T-helper 2 cell (primary cell): ENCODE measurements at places on chromosomes 2 and 18.

DNA sequence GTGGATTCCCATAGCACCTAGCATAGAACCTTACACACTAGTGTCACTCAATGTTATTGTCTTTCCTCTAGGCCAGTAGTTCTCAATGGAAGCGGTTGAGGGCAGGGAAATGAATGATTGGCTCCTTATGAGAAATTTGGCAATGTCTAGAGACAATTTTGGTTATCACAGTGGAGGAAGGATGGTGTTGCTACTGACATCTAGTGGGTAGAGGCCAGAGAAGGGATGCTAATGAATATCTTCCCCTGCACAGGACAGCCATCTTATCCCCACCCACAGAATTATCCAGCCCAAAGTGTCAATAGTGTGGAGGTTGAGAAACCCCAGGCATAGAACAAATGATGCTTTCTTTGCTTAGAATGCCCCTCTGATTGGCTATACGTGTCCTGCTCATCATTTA is 15.8 kb downstream of the C18orf63 start:
- DNase-seq, result no peak

DNA sequence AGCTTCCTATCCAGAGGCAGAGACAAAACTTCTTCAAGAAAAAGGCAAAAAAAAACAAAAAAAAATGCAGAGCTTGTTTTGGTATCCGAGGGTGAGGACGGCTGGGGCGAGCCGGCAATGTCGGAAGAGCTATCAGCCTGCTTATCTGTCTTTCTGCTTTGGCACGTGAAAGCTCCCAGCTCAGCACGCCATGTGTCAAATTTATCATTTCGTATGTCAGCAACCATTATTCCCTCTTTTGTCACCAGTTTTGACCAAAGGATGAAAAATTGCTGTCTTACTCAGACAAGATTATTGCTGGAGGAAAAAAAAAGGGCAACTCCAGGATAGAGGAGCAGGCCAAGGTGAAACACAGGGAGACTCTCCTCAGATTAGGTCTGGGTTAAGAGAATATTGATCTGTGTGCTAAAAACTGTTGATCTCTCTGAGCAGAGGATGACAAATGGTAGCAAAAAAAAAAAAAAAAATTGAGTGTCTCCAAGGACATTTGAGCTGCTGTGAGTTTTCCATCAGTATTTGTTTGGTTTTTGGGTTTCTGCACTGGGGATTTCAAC is 532.0 kb upstream of the POU3F3 start:
- no peak for DNase-seq

- no peak for DNase-seq
These were observed 216.4 kb downstream of the NR4A2 start for GRCh38 chr2:156116113-156116512.

DNA sequence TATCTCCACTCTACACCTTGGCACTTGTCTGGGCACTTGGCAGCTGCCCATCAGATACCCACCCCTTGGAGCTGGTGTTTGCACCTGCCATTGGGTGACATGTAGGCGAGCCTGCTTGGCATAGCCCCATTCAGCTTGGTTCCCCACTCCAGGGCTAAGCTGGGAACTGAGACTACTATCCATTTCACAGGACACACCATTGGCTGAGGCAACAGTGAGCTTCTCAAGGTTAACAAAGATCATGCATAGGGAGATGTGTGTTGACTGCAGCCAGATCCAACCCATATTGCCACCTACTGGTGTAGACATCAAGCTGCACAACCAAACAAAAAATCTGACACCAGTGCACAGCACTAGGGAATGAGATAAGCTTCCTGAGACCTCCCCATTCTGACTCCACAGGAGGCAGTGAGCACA is 1389.8 kb upstream of the TMEFF2 start:
- DNase-seq, result no peak

- DNase-seq, result no peak
These were observed 219.2 kb upstream of the UBE2E3 start for GRCh38 chr2:180761224-180761623.

DNA sequence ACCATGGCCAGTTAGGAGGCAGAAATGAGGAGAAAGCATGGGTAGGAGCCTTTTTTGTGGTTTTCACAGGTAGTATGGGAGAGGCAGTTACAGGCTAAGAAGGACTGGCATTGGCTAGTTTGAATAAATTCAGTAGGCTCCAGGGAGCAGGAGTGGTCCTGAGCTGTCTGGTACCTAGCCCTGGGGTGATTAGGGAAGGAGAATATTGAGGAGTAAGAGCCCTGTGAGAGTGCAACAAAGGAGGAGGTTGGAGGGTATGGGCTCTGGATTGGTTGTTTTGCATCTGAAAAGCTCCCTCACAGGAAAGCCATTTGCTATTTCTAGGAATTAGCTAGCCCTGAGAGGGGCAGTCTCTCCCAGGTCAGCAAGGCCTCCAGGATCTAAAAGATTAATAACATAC is 13.3 kb upstream of the TCF7L1 start:
- no peak for DNase-seq

DNA sequence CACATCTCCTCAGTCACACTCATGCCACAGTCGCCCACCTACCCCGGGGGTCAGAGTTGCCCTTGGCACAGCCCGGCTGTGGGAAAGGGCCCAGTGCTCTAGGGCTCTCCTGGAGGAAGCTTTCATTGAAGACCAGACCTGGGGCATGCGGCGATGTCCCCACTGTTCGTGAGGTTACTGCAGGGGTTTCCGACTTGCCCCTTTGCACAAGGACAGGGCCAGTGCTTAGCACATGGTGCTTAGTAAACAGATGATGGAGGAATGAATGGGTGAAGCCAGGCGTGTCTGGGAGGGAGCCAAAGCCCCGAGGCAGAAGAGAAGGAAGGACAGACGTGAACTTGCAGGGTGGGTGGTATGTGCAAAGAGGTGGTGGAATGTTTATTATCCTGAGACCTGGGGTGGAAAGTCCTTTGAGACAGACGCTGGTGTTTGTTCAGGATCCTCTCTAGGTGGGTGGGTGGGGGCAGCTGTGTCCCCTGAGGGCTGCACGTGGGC is 205.9 kb upstream of the ARL4C start:
- no peak for DNase-seq

GRCh38 chr18:46659484-46659883 is 2.5 kb upstream of the LOXHD1 start:
- DNase-seq, result no peak
